Amniotic epithelial cell (primary cell): ENCODE measurements at places on chromosomes 13 and 19.

- DNase-seq = no peak
These were observed 499.1 kb downstream of the FOXO1 start for GRCh38 chr13:40167327-40167726.

GRCh38 chr13:51682686-51683085, 98.4 kb downstream of the WDFY2 start:
- DNase-seq = peak; percentile 43

GRCh38 chr19:39502640-39503417, 4.1 kb downstream of the DLL3 start:
- DNase-seq = peak; percentile 59

DNA sequence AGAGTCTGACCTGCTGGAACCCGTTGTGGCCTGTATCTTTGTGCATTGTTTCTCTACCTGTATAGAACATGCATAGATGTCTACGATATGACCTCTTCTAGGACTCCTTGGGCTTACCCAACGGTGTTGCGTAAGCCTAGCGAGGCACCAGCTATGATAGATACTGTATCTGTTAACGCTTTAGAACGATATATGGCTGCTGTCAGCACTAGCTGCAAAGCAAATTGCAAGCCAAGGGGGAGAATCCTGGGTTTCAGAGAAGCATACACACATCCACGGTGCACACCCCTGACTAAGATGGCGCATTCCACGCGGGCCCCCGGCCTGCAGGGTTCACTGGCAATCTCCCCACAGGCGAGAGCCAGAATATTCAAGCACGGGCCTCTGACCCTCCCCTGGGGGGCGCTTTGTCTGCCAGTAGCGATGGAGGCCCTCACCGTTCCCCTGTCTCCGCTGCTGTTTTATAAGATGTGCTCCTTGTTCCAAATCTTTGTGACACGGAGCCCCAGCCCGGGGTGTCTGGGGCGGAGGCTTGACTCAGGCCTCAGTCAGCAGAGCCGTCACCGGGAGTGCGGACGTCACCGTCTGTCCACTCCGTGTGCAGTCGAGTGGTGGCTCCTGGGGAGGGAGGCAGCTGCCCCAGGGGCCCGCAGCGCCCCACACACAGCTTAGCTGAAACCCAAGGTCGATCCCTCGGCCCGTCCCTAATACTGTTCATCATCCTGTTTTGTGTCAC, 12.9 kb upstream of the RPS15 start:
- DNase-seq = peak; percentile 78

DNA sequence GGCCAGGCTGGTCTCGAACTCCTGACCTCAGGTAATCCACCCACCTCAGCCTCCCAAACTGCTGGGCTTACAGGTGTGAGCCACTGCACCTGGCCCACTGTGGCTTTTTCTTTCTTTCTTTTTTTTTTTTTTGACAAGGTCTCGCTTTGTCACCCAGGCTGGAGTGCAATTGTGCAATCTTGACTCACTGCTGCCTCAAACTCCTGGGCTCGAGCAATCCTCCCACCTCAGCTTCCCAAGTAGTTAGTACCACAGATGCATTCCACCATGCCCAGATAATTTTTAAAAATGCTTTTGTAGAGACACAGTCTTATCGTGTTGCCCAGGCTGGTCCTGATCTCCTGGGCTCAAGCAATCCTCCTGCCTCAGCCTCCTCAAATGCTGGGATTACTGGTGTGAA, 12.1 kb upstream of the FCGBP start:
- DNase-seq = peak; percentile 50

DNA sequence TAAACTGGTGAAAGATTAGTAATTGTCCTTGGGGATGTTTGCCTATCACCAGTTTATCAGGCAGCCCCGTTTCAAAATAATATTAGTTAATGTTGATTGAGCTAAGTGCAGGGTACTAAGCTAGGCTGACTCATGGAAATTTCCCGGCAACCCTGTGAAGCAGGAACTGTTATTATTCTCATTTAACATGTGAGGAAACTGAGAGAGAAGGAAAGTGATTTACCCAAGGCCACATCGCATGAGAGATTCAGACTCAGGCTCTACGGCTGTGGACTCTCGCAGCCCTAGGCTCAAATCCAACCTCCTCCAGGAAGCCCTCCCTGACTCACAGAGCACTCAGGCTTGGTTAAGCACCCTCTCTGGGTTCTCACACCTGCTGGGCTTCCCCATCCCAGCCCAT, 19.7 kb downstream of the CLPTM1 start:
- no peak for DNase-seq

- DNase-seq = peak; percentile 9
These were observed at the start of gene RUBCNL for GRCh38 chr13:46387064-46387851. Gene RUBCNL, minus strand, starts transcription at chr13:46387252. Its CDS starts 14,777 bp downstream, at chr13:46372475.

DNA sequence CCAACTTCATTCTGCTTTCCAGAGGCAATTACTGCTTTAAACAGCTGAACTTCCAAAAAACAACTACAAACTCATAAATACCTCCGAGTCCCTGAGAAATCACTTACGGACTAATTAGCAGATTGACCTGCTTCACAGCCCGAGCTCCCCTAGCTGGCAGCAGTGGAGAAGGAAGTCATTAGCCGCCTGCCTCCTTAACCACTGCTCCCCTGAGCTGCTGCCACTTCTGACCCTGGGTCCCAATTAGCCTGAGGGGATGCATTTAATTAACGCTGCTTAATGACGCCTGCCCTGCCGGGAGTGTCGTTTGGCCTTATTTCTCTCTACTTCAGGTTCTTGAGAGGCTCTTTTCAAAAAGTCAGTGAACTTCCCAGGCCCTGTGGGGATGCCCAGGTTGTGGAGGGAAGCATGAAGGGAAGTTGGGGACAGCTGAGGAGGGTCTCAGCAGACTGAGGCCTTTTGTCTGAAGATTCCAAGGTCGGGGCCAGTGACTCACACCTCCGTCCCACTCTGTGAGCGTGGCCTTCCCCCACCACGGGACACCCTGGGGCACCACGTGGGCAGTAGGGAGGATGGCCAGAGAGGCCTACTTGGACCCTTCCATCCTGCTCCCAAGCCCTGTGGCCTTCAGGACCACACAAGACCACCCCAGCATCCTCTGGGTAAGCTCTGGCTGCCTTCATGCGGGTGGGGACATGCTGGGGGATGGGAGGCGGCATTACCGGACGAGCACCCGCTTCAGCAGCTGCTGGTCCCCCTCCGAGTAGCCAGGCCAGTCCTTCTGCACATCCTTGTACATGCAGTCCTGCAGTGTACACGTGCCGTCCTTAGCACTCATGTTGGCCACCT, 19.8 kb upstream of the ISYNA1 start:
- no peak for DNase-seq

- DNase-seq = peak; percentile 27
These were observed 277.5 kb downstream of the DNAJC15 start for GRCh38 chr13:43300865-43301264.

- no peak for DNase-seq
These were observed 163.5 kb upstream of the TUBA3C start for GRCh38 chr13:19345158-19345557.

DNA sequence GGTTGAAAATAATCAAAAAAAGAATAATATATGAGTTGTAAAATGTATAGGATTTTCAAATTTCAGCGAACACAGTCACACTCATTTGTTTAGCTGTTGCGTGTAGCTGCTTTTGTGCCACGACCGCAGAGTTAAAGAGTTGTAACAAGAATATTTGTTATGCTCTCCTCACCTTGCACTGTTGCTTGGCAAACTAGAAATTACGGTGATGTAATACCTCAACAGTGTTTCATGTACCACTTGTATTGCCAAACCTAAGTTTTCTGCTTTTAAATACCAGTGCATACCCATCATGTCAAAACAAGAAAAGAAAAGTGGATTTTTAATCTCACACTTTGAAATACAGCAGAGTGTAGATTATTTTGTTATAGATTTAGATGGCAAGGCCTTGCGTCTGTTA, 201.1 kb downstream of the NBEA start:
- no peak for DNase-seq

DNA sequence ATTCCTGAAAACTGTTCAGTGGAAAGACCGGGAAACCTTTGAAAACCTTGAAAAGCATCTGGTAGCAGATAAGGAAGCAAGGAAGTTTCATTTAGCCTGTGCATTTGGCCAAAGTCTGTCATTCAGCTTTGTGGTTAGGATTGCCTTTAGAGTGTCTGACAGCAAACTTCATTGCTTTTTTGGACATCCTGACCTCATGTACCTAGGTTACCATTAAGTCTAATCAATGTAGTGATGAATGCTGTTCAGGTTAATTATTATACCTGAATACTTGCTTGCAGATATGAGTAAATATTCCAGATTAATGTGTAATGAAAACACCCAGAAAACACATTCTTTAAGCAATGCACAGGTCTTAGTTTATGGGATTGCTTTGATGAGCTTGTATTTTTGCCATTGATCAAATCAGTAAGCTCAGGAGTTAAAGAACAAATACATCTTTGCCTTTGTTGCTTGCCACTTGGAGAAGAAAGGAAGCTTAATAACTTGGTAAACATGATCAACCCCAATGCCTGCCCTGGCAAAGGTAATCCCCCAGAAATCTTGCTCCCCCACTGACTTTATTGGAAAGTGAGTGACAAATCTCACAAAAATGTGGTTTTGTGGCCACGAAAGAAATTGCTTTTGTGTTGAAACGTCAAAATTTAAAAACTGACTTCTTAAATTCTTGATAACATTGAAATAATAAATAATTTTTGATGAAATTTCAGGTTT, 87.4 kb downstream of the SLC15A1 start:
- no peak for DNase-seq

- DNase-seq = no peak
These were observed 13.4 kb downstream of the MISP start for GRCh38 chr19:764301-764700.

DNA sequence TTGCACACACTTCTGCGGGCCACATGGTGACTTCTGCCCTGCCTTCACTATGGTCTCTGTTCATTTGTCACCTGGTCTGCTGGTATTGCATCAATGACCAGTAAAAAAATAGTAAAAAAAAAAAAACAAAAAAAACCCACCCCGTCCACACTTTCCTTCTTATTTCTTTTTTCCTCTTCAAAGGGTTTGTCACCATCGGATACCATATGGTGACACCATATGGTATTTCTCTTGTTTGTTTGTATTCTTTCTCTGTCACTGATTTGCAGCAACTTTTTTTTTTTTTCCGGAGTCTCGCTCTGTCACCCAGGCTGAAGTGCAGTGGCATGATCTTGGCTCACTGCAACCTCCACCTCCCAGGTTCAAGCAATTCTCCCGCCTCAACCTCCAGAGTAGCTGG, 26.2 kb upstream of the OR7C2 start:
- no peak for DNase-seq

DNA sequence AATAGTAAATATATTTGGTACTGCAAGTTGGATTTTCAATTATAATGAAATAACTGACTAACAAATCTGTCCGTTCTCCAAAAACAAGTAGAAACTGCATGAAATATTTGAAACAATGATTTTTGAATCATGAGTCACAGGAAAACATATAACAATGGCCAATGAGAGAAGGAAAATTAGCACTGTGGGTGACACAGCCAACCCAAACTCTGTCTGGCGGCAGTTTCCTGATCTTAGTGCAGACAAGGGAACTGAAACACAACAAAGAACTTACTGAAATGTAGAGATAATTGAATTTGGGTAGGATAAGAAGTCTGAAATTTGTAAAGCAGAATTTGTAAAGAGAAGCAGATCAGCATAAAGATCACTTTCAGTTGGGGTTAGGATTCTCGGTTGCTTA, 2743.3 kb upstream of the PCDH20 start:
- peak; percentile 22 for DNase-seq

DNA sequence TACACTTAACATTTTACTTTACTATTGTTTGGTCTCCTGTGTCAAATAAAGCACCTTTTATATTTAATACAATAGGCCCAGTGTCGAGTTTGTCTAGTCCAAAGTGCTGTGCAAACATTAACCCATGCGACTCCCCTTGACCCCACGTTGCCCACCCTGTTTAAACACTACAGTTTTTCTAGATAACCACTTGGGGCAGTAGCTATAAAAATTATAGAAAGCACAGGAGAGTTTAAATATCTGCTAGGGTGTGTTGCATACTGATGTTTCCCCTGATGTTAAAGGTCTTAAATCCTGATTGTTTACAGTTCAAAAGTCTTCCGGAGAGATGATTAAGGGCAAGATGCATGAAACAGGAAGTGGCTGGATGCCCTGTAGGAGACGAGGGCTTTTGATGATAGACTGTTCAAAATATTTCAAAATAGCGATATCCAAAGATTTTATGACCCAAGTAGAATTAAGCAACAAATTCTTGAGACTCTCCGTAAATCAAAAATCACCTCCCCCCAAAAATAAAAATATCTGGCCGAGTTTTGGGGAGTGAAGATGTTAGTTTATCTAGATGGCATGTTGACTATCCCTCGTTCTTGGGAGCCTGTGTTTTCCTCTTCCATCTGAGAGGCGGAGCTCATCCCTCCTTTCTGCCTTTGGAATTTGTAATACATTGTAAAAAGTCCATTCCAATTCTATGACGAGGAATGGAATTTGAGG, 167.1 kb downstream of the FGF9 start:
- DNase-seq = peak; percentile 65

- DNase-seq = no peak
These were observed 188.8 kb downstream of the TSHZ3 start for GRCh38 chr19:31160336-31160926.

DNA sequence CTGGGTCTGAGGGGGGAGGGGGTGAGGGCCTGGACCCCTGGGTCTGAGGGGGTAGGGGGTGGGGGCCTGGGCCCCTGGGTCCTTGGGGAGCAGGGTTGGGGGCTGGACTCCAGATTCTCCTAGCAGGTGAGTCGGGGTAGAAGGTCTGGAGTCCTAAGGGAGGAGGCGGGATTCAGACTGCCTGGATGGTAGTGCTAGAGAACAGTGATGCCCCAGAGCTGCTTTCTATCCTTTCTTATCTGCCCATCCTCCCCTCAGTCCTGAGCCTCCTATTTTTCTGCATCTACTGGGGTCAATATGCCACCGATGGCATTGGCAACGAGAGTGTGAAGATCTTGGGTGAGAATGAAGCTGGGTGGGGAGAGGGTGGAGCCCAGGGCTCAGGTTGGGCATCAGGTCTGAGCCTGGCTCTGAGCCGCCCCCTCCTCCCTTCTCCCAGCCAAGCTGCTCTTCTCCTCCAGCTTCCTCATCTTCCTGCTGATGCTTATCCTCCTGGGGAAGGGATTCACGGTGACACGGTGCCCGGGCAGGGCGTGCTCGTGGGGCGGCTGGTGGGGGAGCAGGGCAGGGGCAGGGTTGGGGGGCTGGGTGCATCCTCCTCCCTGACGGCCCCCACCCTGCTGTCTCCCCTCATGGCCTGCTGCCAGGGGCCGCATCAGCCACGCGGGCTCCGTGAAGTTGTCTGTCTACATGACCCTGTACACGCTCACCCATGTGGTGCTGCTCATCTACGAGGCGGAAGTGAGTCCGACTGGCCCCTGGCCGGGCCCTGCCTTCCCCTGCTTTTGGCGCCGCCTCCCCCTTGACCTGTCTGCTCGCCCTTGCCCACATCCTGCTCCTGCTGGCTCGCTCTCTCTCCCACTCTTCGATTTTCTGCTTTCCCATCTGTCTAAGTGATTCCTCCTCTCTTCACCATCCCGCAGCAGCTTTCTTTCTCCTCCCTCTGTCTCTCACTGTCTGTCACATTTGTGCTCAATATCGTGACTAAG, 3.4 kb downstream of the TMEM145 start:
- no peak for DNase-seq

DNA sequence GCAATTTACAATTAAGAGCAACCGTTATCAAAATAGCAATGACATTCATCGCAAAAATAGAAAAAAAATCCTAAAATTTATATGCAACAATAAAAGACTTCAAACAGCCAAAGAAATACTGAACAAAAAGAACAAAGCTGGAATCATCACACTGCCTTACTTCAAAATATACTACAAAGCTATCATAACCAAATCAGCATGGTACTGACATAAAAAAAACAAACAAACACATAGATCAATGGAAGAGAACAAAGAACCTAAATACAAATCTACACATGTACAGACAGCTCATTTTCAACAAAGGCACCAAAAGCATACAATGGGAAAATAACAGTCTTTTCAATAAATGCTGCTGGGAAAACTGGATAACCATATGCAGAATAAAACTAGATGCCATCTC, 6.4 kb downstream of the ZNF562 start:
- no peak for DNase-seq
